ENCODE measurements at places on chromosomes 2 and 18.
A peak's percentile ranks its signal among the peaks of the same experiment; 100 is the strongest.

GRCh38 chr2:169839954-169840746 lies 12.9 kb downstream of the UBR3 start:
- no peak for DNase-seq

GRCh38 chr2:240928476-240929363 lies 22.6 kb downstream of the CROCC2 start:
- no peak for DNase-seq

DNA sequence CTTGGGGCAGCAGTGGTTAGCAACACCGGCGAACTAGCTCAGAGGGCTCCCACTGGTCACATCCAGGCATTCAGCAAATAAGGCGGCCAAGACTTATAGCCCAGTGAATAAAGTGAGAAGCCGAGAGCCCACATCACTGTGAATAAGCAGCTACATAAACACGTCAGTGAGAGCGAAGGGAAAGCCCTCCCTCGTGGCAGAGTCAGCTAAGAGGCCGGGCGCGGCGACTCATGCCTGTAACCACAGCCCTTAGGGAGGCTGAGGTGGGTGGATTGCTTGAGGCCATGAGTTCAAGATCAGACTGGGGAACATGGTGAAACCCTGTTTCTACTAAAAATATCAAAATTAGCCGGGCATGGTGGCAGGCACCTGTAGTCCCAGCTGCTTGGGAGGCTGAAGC lies 5.2 kb downstream of the D2HGDH start:
- DNase-seq = peak; percentile 23

DNA sequence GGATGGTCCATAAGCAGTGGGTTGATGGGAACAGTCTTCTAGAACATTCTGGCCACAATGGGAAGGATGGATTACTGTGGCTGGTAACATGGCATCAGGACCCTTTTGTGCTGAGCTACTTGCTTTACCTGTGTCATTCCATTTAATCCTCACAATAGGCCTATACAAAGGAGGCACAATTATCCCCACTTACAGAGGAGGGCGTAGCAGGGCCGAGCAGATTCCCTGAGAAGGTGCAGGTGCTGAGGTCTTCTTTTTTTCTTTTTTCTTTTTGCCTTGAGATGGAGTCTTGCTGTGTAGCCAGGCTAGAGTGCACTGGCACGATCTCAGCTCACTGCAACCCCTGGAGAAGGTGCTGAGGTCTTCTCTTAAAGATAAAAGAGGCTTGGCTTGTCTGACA lies 6.7 kb upstream of the LRRC30 start:
- DNase-seq = no peak

- no peak for DNase-seq
Observed at GRCh38 chr2:12293874-12294273, 422.9 kb upstream of the TRIB2 start.

GRCh38 chr18:43238429-43238828 lies 38.9 kb downstream of the SYT4 start:
- DNase-seq = no peak

DNA sequence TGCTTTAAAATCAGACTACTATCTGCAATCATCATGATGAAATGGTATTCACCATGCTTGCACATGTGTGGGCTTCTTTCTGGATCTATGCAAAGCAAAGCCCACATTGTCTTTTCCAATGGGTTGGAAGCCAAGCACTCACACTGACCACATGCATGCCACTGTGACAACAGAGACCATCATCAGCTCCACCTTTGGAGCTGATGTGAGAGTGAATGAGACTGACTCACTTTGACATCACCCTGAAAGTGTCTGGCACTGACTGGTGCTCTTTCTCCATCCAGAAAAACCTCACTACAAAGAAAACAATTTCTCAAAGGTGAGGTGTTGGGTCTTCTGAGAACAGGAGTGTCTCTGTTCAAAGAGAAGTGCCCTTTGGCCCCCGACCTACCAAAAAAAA lies 4.7 kb downstream of the MYO5B start:
- peak; percentile 91 for DNase-seq

- DNase-seq = no peak
Observed at GRCh38 chr2:29528371-29528770, 393.0 kb downstream of the ALK start.

DNA sequence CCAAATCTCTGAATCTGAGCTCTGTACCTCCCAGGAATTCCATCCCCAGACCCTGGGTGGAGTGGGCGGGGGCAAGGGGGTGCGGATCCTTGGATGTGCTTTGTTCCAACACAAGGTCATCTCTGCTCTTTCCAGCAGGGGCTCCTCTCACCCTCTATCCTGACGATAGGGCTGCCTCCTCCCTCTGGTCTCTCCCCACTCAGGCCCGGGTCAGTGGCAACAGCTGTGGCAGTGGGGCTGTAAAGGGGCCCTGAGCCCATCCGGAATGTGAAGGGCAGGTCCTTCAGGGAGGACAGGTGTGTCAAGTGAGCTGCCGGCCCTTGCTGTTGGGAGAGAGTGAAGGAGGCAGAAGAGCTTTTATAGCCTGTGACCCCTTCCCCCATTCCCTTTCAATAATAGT lies 167.8 kb downstream of the CELF4 start:
- no peak for DNase-seq

- no peak for DNase-seq
Observed at GRCh38 chr2:70474256-70474848, 79.3 kb downstream of the TGFA start.

DNA sequence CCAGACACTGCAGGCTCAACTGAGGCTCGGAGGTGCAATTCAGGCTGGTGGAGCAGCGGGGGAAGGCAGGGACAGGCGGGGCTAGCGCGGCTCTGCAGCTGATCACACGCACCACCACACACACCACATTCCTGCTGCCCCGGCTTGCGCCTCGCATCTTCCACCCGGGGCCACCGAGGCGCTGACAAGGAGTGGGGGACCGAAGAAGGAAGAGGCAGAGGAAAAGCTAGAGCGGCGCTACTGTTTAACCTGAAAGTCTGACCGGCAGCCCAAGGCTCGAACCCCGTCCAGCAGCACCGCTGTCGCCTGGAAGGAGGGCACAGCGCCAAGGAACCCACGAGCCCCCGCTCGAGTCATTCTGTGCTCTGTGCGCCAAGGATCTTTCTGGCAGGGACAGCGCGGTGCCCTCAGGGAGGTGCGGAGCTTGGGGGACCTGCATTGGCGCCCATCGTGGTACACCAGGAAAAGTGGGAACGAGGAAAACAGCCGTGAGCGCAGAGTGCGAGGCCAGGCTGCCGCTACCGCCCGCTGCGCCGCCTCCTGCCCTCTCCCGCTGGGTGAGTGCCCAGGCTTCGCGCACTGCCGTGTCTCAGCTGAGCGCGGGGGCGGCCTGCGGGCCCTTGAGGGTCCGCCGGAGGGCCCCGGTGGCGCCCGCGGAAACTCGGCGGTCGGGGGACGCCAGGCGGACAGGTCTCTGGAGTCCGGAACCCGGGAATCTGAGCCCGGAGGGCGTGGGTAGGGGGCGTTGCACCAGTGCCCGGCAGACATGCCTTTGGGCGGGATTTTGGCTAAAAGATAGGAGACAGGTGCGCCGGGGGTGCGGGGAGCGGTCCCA lies 860 bp upstream of the KCNJ3 start:
- peak; percentile 40 for DNase-seq

DNA sequence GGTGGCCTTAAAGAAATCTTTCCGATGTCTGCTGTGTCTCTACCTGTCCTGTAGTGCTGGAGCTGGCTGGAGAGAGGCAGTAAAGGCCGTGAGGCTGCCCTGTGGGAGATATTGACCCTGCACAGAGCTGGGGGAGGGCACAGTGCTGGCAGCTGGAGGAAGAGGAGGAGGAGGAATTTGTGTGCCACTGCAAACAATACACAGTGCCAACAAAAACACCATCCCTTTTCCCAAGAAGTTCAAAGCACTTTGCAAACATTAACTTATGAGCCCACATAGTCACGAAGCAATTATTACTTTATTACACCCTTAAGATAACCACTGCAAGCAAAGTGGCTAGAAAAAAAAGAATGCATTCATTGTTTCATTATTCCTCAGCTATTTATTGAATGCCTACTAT lies 45.0 kb upstream of the CYTIP start:
- peak; percentile 67 for DNase-seq

DNA sequence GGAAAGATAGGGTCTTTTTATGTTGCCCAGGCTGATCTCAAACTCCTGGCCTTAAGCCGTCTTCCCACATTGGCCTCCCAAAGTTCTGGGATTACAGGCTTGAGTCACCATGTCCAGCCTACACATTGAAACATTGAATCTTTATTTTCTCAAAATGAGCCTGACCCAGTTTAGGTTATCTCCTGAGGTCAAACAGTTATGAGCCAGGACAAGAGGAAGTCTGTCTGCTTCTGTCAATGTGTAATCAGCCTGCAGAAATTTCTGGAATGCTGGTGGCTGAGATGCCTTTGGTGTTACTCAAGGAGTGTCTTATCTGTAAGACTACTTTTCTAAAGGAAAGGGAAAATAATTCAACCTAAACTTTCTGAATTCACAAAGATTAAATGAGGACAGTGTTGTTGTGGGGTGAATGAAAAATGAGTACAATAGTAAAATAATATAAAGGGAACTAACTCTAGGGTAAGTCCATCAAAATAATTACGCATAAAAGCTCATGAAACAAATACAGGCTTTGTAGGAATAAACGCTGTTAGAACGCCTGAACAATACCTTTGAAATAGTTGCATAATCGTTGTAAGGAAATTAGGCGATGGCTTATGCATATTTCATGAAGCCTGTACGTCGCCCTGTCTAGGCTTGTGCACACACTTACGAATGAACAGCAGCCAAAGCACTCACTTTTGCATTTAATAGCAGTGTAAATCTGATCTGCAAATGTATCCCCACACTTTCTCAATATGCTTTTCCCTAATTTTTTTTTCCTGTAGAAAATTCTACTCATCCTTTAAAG lies 260.8 kb downstream of the RDH14 start:
- peak; percentile 96 for DNase-seq

DNA sequence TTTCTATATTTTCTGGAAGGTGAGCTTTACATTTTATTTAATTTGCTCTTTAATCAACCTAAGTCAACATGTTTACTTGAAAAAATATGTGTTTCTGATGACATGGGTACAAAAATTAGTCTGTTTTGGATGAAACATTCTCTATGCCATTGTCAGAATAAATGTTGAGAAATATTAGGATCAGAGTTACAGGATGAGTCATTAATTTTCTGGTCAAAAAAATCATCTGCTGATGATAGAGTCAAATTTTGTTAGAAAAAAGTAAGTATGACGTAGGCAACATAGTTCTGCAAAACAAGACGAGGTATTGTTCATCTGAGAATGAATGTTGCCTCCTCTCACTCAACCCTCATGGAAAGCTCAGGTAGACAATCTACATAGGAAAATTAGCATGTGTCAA lies 107.6 kb upstream of the CAVIN2 start:
- DNase-seq = no peak

DNA sequence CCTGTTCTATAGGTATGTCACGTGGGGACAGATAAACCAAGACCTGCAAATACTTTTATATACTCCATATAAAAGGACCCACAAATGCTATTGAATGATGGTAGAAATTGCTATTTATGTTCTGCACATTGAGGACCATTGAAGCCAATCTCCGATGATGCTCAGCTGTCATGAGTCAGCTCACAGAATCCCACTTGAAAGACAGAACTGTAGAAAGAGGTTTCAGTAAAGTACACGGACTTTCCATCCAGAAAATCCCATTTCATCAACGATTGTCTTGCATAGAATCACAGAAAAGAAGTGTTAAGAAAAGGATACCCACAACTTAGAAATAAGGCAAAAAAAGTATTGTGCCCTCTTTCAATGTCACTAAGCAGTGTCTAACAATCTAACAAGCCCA lies 169.0 kb upstream of the COPS8 start:
- DNase-seq = no peak

- DNase-seq = no peak
Observed at GRCh38 chr2:15315411-15315810, 245.7 kb downstream of the NBAS start.

- no peak for DNase-seq
Observed at GRCh38 chr2:157184161-157184895, 73.2 kb upstream of the GALNT5 start.

GRCh38 chr2:10544252-10544651 lies 96.1 kb upstream of the ODC1 start:
- DNase-seq = no peak

- no peak for DNase-seq
Observed at GRCh38 chr2:168594778-168595177, 138.7 kb downstream of the CERS6 start.

- no peak for DNase-seq
Observed at GRCh38 chr18:36695806-36696205, 133.0 kb downstream of the TPGS2 start.

GRCh38 chr2:17101091-17101490 lies 417.1 kb downstream of the RAD51AP2 start:
- DNase-seq = no peak

- no peak for DNase-seq
Observed at GRCh38 chr2:106138543-106139237, 55.4 kb downstream of the UXS1 start.

DNA sequence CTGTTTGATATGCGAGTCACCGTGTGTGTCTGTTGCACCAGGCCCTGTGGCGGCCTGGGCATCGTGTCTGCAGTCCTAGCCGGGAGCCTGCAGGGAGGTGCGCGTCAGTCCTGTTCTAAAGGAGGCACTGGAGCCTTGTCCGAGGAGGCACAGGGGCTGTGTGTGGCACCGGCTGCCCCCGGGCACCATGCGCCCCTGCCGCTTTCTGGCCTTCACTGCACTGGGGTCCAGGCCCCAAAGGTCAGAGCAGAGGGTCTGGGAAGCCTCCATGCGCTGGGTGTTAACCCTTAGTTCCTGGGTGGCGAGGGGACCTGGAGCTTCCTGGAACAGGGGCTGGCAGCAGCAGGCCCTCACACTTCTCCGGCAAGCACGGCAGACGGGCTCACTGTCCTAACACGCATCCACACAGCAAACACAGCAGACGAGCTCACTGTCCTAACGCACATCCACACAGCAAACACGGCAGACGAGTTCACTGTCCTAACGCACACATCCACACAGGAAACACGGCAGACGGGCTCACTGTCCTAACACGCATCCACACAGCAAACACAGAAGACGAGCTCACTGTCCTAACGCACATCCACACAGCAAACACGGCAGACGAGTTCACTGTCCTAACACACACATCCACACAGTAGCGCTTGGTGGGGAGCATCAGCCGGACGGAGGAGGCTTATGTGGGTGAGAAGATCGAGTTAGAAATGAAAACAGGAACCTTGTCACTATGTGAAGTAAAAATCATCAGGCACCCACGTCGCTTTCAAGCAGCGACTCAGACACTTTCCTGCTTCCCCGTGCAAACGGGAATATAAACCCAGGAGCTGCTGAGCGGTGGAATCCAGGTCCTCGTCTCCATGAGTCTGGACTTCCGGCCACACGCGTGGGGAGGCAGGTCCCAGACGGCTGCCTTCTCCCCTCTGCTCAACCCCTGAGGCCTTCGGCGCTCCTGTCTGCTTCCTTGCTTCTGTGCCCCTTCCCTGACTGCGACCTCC lies 65.3 kb downstream of the TPO start:
- DNase-seq = no peak

DNA sequence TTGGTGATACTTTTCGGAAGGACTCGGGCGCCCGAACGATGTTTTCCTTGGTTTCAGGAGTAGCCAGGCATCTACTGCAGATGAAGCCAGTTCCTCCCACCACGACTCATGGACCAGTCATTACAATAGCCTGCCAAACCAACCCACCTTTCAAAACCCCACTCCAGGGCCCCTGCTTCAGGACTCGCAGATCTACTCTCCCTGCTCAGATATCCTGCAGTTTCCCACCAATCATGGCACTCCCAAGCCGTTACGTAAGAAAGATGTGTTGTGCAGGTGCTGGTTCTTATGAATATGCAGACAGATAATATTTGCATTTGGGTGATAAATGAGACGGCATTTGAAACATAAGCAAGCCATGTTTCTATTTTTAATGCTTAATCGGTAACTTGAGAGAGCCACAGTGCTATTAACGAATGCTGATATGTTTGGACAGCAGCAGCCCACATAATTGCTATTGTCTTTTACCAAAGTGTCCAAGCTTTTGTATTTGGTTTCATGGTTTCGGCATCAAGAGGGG lies 3.5 kb upstream of the CYS1 start:
- peak; percentile 46 for DNase-seq
